ENCODE measurements at places on chromosomes 16 and 17. TPM values are rescaled to one million over a fixed set of nuclear protein-coding genes. Genes with fewer than 3 reads are reported as not detected.

Gene NUPR1
- not detected for total RNA-seq

Gene ETV4
- total RNA-seq, result 0.71 TPM

Gene SLFN14
- 0.10 TPM for total RNA-seq

Gene SP2
- total RNA-seq, result 33.9 TPM
